Activated CD4-positive, alpha-beta T cell treated with anti-CD3 and anti-CD28 coated beads, Interleukin-2, amount 10 ng/mL, durations not matched to agents 24 days and 14 days (primary cell): ENCODE measurements at places on chromosomes 5 and 9. TPM values are rescaled to one million over a fixed set of nuclear protein-coding genes. Genes with fewer than 3 reads are reported as not detected.

GRCh38 chr5:107195890-107196395 is 474.8 kb downstream of the EFNA5 start:
- no peaks in the 10 kb centered on the region for H3K27me3 ChIP-seq
- no peak overlapping the region for H3K27ac ChIP-seq
- H3K4me1 ChIP-seq, result no peaks in the 10 kb centered on the region

- H3K4me3 ChIP-seq, result no peak overlapping the region
- H3K4me1 ChIP-seq, result peaks cover 61% of the 10 kb centered on the region
- no peaks in the 10 kb centered on the region for H3K27me3 ChIP-seq
- DNase-seq, result peak; percentile 73
- peak overlapping the region; percentile 70 for H3K27ac ChIP-seq
Observed at GRCh38 chr5:140261403-140262171, 41.3 kb downstream of the PFDN1 start.

- H3K36me3 ChIP-seq, result no peaks in the 10 kb centered on the region
- peaks cover 13% of the 10 kb centered on the region for H3K4me1 ChIP-seq
- peaks cover 10% of the 10 kb centered on the region for H3K27me3 ChIP-seq
- H3K27ac ChIP-seq, result no peak overlapping the region
- no peak for DNase-seq
Observed at GRCh38 chr9:134410071-134410834, 84.0 kb downstream of the RXRA start.

DNA sequence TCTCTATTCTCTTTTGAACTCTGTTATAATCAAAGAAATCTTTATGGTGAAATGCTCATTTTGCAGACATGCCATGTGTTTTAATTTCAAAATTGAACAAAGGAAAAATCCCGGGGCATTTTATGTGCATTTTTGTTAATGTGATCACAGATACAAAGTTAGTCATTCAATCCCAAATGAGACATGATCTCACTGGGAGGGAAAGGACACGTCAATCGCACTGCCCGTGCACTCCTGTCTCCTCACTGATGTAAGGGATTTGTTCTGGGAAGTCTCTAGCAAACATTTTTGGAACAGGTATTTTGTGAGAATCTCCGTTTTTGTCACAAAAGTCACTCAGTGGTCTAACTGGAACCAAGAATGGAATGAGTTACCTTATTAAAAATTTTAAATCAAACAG is 97.9 kb upstream of the RANBP6 start:
- no peaks in the 10 kb centered on the region for H3K4me1 ChIP-seq
- H3K27ac ChIP-seq, result no peak overlapping the region
- H3K27me3 ChIP-seq, result no peaks in the 10 kb centered on the region

Gene CATSPER3
- total RNA-seq, result 0.54 and 0.64 TPM in 2 replicates

Gene NUTM2F
- not detected in 2 replicates for total RNA-seq

GRCh38 chr5:56610093-56610698 is 205.2 kb upstream of the MAP3K1 start:
- H3K27ac ChIP-seq, result peak overlapping the region; percentile 80
- H3K27me3 ChIP-seq, result no peaks in the 10 kb centered on the region
- DNase-seq, result peak; percentile 79
- H3K4me1 ChIP-seq, result peaks cover 79% of the 10 kb centered on the region

- H3K4me3 ChIP-seq, result no peak within 1 kb of the TSS
- no peaks in the 10 kb centered on the region for H3K36me3 ChIP-seq
- H3K4me1 ChIP-seq, result no peaks in the 10 kb centered on the region
- H3K27ac ChIP-seq, result no peak within 1 kb of the TSS
- DNase-seq, result no peak
Observed at GRCh38 chr9:71121275-71122021, at the start of gene TRPM3. TSS of gene TRPM3 (minus strand) at chr9:71121621. CDS start at chr9:71121354, 267 bp downstream.

Gene ASPN
- not detected in 2 replicates for total RNA-seq

Gene CSF1R
- 0.14 TPM in 1 of 2 replicates, not detected in the other for total RNA-seq

- no peaks in the 10 kb centered on the region for H3K27me3 ChIP-seq
- DNase-seq, result no peak
- no peaks in the 10 kb centered on the region for H3K4me1 ChIP-seq
- no peaks in the 10 kb centered on the region for H3K36me3 ChIP-seq
- H3K4me3 ChIP-seq, result no peak overlapping the region
Observed at GRCh38 chr5:23740029-23740428, 232.6 kb downstream of the PRDM9 start.

DNA sequence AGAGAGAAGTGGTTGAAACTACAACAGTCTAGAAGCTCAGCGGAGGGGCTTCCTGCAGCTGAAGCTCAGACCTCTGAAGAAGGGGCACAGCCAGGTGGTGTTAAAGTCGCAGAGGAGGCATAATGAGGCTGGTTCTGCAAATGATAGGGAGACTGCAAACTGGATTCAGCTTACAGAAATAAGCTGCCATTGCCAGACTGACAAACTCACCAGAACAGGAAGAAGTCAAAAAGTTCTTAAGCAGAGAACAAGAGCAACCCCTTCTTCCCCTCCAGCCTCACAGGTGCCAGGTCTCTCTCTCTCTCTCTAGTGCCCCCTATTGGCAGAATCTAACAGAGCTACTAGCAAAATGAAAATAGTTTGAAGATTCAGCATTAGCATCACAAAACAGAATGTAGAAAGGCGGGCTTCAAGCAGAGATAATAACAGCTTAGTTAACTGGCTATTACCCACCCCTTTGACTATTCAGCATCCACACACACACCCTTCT is 76.7 kb downstream of the GRAMD2B start:
- no peak overlapping the region for H3K27ac ChIP-seq
- H3K4me3 ChIP-seq, result no peak overlapping the region
- no peaks in the 10 kb centered on the region for H3K27me3 ChIP-seq
- DNase-seq, result peak; percentile 80
- H3K36me3 ChIP-seq, result no peaks in the 10 kb centered on the region
- peaks cover 4% of the 10 kb centered on the region for H3K4me1 ChIP-seq

Gene OLFM1
- 0.19 and 0.35 TPM in 2 replicates for total RNA-seq

- DNase-seq, result no peak
- peaks cover 2% of the 10 kb centered on the region for H3K4me1 ChIP-seq
- H3K27ac ChIP-seq, result no peak overlapping the region
- no peak overlapping the region for H3K4me3 ChIP-seq
- H3K36me3 ChIP-seq, result no peaks in the 10 kb centered on the region
Observed at GRCh38 chr5:172795318-172795977, 24.5 kb upstream of the DUSP1 start.
